ENCODE measurements at places on chromosomes 16 and 17.

- DNase-seq: no peak
Observed at GRCh38 chr16:81548876-81549546, 104.4 kb downstream of the CMIP start.

- DNase-seq: no peak
Observed at GRCh38 chr17:18932360-18933055, 19.5 kb upstream of the SLC5A10 start.

GRCh38 chr16:29000019-29000418, 15.2 kb downstream of the LAT start:
- no peak for DNase-seq

- DNase-seq: no peak
Observed at GRCh38 chr16:50573947-50574744, 25.9 kb downstream of the NKD1 start.

- DNase-seq: no peak
Observed at GRCh38 chr17:49557312-49558024, 18.2 kb upstream of the NXPH3 start.

DNA sequence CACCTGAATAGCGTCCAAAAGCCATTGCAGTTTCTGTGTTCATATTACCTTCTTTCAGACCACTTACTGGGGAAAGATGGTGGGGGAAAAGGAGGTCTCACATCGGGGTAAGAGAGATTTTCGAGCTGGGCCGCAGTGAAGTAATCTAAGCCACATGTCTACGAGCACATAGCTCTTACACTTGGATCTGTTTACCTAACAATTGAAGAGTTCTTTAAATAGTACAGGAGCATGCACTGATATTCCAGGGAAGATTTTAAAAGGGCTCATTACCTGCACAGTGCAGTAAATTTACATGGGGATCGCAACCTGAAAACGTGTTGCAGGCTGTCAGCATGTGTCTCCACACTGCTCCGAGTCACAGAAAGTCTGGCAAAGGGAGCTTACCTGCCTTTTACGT, 12.6 kb downstream of the MAF start:
- DNase-seq: no peak

DNA sequence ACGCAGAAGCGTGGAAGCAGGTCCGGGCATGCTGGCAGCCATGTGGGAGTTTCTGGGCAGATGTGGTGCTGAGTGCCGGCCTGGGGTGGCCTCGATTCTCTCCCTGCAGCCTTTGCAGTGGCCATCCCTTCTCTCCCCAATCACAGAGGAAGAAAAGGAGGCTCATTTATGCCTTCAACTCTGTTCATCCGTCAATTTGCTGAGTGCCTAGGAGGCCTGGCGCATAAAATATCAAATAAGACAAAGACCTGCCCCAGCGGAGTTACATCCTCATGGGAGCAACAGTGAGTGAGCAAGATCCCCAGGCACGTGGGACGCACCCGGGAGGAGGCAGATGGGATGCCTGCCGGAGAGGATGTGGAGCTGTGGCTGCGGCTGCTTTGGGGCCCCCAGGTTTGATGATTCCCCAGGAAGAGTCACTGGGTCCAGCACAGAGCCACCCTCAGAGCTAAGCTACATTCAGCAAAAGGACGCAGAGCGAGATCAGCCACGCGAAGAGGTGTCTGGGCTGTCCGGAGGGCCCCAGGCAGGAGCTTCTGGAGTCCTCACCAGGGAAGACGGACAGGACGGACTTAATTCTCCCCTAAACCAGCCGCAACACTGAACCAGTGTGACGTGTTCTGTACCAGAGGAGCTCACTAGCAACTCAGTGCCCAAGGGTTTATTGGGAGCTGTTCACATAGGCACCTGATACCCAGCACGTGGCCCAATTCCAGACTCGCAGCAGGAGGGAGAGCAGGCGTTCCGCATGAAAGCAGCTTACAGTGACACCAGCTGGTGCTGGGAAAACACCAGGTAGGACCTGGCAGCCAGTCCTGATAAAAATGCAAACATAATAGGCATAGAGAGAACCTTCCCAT, 11.3 kb downstream of the CA5A start:
- DNase-seq: no peak

DNA sequence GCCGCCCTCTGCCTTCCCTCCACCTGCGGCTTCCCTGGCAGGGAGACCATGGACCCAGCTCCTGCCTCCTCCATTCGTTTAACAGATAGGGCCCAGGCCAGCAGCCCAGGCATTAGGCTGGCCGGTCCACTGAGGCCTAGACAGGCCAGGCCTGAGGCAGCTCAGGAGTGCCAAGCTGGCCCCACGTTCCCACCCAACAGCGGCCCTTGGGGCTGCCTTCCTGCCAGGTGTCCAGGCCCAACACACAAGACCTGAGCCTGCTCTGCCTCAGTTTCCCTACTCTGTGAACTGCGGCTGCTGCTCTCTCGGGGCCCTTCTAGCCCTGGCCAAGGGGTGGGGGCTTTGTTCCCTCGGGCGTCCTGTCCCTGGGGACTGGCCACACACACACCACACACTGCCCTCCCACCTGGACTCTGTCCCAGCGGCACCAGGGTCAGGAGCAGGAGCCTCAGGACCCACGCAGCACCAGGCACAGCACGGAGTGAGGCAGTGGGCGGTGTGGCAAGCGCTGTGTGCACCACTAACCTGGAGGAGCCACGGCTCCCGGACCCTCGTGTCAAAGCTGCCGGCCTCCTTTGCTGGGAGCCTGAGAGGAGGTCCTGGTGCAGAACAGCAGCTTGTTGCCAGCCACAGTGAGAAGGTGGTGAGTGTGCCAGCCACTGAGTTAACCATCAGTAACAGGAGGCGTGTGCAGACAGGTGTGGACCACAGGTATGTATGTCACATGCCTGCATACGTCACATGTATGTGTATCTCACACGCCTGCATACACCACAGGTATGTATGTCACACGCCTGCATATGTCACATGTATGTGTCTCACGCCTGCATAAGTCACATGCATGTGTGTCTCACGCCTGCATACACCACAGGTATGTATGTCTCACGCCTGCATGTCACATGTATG, 14.6 kb upstream of the CDH15 start:
- no peak for DNase-seq

DNA sequence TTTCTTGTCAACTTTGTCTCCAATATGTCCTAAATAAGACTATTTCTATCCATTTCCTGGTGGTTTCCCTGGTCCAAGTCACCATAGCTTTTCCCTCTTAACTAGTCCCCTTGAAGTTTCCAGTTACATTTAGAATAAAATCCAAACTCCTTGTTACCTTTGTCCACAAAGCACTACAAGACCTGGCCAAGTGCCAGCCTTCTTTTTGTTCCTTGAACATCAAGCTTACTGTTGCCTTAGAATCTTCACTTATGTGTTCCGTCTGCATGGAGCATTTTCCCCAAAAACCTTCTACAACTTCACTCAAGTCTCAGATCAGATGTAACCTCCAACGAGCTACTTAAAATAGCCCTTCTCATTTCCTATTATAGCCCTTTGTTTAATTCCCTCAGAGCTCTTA, 101.4 kb downstream of the ITFG1 start:
- no peak for DNase-seq

DNA sequence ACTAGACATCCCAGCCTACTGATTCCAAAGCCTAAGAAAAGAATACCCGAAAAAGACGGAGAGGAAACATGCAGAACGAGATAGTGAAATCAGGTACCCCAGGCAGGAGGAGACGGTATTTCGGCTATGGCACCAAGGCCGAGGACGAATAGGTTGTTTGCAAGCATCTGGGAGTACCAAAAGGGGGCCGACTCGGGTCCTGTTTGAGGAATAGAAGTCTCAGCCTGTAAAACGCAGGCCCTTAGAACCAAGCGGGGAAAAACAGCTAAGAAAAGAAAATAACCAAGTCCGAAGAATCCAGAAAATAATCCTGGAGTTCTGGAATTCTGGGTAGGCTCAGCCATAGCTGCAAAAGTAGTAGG, 537 bp downstream of the SLC35B1 start:
- DNase-seq: no peak

GRCh38 chr17:70172923-70173322, 3.6 kb downstream of the KCNJ2 start:
- DNase-seq: no peak

DNA sequence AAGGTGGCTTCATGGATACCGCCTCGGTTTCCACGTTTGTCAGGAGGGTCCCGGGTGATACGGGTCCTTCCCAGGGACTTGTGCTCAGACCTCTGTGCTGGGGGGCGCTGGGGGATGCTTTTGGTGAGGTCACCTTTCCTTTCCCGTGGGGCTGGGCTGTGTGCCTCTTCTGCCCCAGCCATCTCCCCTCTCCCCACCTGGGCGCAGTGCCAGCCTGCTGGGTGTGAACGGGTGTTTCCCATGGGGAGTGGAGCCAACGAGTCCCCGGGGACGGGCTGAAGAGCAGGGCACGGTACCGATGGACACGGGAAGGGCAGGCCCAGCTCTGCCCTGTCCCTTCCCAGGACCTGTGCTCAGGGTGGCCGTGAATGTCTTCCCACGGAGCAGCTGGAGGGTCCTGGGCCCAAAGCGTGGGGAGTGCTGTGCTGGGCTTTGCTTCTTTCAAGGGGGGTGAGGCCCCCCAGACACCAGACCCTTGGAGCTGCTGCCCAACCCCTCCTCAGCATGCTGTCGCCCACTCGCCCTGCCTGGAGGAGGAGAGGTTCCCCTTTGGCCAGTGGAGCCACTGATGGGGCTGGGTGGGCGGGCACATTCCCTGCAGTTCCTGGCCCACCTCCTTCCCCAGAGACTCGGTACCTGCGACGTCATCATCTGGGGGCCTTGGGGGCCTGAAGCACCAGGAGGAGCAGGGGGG, 15.5 kb downstream of the TELO2 start:
- DNase-seq: no peak

DNA sequence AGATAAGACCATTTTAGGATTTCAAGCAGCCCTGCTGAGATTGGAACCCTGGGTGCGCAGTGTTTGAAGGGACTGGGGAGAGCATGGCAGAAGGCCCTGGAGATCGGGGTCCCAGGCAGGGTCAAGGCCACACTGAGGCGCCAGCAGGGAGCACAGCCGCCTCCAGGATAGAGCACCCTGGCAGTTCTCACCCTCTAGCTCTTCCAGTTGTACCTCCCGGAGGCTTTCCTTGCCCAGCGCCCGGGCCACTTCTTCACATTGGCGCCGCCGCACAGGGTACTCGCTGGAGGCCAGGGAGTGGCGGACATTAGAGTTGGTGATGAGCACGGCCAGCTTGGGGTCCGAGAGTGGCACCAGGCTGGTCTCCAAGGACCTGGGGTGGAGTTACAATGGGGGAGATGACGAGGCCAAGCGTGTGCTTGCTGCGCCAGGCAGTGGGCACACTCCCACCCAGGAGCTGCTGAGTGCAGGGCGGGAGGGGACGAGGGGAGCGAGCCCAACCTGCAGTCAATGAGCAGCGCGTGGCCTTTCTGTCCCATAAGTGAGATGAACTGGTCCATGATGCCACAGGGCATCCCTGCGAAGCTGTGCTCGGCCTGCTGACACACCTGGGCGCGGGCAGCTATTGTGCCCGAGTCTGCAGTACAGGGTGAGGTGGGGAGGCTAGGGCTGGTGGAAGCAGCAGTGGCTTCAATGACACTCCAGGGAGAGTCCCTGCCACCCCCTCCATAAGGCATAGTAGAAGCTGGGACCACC, 2.3 kb downstream of the GALK1 start:
- no peak for DNase-seq

DNA sequence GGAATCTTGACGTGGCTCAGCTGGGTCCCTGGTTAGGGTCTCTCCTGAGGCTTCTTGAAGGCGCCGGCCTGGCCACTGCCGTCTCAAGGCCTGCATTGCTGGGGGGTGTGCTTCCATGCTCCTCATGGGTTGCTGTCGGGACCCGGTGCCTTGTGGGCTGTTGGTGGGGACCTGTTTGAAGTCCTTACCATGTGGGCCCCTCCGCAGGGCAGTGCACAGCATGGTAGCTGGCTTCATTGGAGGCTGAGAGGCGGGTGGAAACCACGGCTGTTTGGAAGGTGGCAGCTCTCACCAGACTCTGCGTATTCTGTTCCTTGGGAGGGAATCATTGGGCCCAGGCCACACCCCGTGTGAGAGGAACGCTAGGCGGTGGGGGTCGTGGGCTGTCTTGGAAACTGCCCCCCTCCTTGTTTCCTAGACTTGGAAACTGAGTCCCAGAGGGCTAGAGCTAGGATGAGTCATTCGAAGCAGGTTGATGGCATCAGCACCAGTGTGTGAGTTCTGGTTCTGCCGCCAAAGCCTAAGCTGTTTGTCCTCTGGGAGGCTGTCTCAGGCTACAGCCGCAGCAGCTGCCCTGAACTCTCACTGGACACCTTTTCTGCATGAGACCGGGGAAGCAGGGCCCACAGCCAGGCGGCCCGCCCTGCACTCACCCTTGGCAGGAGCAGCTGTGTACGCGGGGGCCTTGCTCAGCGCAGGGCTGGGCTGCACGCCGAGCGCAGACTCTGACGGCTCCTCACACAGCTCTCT, 35.2 kb downstream of the ZNF750 start:
- DNase-seq: no peak

- DNase-seq: no peak
Observed at GRCh38 chr16:49869731-49870130, 13.8 kb upstream of the ZNF423 start.

DNA sequence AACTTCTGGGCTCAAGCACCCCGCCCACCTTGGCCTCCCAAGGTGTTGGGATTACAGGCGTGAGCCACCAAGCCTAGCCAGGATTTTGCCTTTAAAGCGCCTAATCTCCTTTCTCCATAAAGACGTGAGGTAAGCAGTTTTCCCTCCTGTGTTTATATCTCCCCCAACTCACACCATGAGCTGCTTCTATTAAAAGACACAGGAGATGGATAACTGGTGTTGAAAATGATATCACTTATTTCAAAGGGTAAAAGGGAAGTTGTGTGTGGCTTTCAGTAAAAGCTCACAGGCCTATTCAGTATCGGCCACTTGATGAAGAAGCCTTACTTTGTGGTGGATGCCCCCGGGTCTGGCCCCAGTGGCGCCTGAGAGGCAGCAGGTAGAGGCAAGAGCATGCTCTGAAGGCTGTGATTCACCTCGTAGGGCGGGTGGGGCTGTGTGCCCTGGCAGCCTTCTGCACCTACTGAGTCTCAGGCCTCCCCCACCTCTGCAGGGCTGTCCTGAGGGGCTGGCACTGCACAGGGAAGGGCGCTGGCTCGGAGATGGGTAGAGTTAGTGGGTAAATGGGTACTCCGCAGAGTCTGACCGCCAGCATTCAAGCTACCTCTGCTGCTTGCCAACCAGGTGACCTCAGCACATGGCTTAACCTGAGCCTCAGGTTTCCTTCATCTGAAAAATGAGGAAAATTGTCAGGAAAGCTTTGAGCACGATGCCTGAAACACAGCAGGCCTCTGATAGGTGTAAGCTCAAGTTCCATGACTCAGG, 146.8 kb downstream of the CLEC16A start:
- no peak for DNase-seq

All from NCI-H1436 treated with DMSO at 0.1 percent for 48 hours (cell line).